ENCODE measurements at places on chromosomes 1 and 21.
A peak's percentile ranks its signal among the peaks of the same experiment; 100 is the strongest.

GRCh38 chr1:173039626-173040025 lies 11.1 kb downstream of the TNFSF18 start:
- DNase-seq, result no peak

GRCh38 chr1:221937155-221937953 lies 195.5 kb upstream of the DUSP10 start:
- no peak for DNase-seq

DNA sequence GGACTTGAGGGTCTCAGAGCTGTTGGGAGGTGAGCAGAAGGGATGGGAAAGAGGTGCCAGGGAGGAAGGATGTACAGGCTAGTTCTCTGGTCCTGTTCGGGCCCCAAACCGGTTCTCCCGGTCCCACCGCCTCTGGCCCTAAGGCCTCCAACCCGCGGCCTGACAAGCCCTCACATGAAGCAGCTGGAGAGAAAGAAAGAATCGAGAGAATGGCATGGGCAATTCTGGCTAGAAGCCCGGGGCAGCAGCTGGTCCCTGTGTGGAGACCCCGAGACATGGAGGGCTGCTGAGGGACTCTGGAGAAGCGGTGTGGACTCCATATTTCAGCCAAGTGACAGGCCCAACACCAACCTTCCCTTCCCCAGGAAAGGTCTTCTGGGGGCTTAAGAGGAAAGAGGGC lies 730 bp downstream of the CDC42SE1 start:
- DNase-seq, result peak; percentile 34

DNA sequence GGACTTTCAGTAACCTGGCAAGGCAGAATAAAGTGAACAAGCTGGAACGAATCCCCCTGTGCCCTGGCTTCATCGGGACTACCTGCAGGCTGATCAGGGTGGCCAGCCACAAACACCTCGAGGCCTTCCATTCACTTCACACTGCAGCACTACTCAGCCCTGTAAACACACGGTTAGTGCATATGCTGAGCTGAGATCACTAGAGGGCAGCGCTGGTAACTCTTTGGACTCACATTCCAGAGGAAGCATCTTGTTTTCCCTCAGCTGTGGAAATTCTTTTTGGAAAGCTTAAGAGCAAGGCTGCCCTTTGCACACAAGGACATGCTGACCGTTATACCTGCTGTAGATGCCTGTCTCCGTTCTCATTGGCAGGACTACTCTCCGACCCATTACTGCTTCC lies 32.1 kb downstream of the PCSK9 start:
- DNase-seq, result peak; percentile 37

GRCh38 chr21:38809198-38809878 lies 3.6 kb downstream of the ETS2 start:
- no peak for DNase-seq

DNA sequence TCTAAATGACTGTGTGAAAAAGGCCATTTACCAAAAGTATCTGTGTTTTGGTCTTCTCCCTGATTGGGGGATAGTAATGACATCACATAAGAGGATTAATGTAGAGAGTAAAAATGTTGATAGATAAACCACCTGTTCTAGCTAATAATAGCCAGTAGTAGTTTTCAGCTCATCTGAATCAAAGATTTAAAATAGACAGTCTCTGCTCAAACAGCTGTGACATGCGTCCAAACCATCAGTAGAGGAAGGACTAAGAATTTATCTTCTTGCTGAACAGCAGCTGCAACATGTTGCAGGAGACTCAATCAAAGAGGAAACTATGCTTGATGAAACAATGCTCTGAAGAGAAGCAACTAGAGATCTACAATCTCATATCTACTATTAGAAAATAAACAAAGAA lies 21.4 kb downstream of the TMPRSS15 start:
- DNase-seq, result no peak

GRCh38 chr1:150168960-150169601 lies 19.4 kb downstream of the PLEKHO1 start:
- DNase-seq, result peak; percentile 79

DNA sequence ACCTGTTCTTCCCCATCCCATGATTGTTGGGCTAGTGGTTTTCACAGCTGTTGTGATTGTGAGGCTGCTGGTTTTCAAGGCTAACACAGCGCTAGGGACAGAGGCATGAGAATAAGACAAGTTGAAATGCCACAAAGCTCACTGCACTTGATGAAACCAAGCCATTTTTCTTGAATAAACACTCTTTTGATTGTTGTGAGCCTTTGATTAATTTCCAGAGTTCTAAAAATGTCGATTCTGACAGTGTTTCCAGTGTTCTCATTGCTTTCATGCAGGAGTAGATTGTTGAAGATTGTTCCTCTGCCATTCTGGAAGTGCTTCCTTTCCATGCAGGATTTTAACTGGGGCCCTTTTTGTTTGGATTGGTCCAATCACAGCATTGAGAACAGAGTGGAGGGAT lies 134.9 kb upstream of the GRIK3 start:
- no peak for DNase-seq

DNA sequence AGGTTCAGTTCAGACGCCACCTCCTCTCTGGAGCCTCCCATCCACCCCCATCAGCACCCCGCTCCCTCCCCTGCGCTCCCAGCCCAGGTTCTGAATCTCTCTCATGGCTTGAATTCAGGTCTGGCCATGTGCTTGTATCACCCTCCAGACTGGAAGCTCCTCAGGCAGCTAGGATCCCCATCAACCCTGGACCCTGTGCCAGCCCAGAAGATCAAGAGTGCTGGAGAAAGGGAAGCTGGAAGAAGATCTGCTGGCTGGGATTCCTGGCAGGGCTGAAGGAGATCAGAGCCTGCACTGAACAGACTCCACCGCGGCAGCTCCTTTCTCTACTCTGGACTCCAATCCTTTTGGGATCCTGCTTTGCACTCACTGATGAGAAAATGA lies 11.7 kb upstream of the TINAGL1 start:
- DNase-seq, result no peak

GRCh38 chr21:46211376-46211775 lies 17.2 kb downstream of the LSS start:
- no peak for DNase-seq

- no peak for DNase-seq
These were observed 138.4 kb downstream of the RHOU start for GRCh38 chr1:228873709-228874108.

- DNase-seq, result no peak
These were observed 987 bp downstream of the DYNLT4 start for GRCh38 chr1:44806025-44806703.

All from nephron progenitor cell (in vitro differentiated cells).